ENCODE measurements at places on chromosomes 6 and 20.
A peak's percentile ranks its signal among the peaks of the same experiment; 100 is the strongest.

DNA sequence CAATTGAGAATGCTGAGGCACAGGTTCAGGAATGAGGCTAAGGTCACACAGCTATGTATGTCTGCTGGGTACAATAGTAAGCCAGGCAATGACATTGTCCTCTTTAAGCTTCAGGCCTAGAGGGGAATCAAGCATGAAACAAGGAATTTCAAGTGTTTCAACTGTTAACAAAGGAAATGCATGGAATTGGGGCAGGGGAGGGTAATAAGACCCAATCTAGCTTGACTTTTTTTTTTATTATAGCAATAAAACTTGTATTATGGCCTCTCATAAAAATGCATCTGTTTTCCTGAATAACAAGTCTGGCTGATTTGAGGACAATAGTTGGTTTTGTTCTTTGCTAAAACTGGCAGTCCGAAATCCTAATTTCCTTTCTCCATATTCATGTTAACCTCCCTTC is 336.7 kb downstream of the CBLN4 start:
- no peak for DNase-seq

GRCh38 chr20:1010659-1011058 is 8.5 kb upstream of the RSPO4 start:
- no peak for DNase-seq

DNA sequence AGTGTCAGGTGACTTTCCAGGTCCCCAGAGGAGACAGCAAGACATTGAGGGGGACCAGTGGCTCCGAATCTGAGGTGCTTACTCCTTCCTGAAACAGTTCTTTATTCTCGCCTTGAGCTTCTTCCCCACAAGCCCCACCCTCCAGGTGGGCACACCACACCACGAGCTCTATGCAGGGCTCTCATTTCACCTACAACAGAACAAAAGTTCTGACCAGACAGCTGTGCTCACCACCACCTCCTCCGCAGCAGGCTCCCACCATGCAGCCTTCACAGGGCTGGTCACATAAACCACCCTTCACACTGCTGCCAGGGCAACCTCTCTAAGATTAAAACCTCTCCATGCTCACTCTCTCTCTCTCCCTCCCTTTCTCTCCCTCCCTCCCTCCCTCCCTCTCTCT is 384.5 kb upstream of the ARID1B start:
- no peak for DNase-seq

GRCh38 chr20:63070771-63071540 is 64.2 kb upstream of the BHLHE23 start:
- no peak for DNase-seq

GRCh38 chr6:93678841-93679454 is 259.6 kb upstream of the EPHA7 start:
- no peak for DNase-seq

GRCh38 chr6:116847227-116847626 is 18.3 kb upstream of the GPRC6A start:
- no peak for DNase-seq

DNA sequence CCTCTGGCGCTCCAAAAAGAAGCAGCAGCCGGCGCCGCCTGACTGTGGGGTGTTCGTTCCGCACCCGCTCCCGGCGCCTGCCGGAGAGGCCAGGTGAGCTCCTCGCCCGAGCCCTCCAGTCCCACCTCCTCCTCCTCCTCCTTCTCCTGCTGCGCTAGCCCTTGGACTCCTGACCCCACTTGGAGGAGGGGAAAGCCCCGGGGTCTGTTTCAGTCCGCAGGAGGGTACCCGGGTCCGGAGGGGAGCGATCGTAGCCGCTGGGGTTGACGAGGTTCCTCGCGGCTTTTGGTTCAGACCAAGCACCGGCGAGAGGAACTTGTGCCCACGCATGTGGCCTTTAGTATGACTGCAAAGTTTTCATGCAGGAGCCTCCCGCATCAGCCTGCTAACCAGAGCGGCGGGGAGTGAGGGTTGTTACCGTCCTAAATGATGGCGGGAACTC is 493 bp downstream of the CRYBG1 start:
- DNase-seq = peak; percentile 3

Measured in stimulated activated CD4-positive, alpha-beta T cell treated with anti-CD3 and anti-CD28 coated beads, Interleukin-4, amount 100 ng/mL, for 4 hours (primary cell).